ENCODE measurements at places on chromosomes 16 and 17.
A peak's percentile ranks its signal among the peaks of the same experiment; 100 is the strongest.

DNA sequence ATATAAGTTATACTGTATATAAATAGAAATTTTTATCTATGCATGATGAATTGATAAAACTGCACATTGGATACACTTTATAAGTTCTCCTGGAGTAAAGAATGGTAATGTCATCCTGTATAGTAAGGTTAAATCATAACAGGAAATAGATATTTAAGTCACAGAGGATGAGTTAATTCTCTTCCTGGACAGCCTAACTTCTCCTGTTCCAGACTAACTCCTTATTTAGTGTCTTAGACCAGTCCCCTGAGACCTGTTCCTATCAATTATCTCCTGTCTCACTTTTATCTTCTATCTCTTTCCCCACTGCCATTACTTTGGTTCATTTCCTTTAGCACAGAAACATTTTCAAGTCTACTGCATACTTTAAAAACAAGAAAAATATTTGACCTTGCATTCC, 46.5 kb downstream of the SSH2 start:
- DNase-seq: no peak

DNA sequence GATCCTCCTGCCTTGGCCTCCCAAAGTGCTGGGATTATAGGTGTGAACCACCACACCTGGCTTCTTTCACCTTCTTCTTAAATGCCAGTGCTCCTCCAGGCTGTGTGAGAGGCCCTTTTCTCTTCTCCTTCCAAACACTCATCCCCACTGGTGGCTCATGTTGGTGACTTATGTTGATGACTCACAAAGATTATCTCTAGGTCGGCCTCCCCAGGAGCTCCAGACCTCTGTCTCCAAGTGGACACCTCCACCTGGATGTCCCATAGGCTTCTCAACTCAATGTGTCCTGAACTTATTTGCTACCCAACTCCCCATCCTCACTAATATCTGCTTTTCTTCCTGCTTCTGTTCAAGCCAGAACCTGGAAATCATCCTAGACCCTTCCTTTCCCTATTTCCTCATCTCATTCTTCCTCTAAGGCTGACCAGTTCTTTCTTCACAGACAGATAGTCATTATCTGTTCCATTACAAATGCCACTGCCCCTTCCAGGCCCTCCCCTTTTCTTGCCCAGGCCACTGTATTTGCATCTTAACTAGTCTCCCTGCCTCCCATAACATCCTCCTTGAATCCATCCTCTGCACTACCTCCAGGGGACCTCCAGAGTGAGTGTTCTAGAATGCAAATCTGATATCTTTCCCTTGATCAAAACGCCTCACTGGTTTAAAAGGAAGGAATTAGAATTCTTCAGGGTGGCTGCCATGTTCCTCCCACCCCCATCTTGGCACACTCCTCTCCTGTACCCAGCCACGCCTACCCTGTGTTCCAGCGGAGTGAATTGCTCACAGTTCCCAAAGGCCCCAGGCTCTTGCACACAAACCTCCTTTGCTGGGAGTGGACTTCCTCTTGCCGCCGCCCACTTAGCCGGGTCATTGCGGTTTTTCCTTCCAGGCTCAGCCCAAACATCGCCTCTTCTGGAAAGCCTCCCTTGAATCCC, 34.8 kb upstream of the FBXO47 start:
- peak; percentile 24 for DNase-seq

- no peak for DNase-seq
Measured at GRCh38 chr16:89742948-89743347, 21.6 kb downstream of the ZNF276 start.

DNA sequence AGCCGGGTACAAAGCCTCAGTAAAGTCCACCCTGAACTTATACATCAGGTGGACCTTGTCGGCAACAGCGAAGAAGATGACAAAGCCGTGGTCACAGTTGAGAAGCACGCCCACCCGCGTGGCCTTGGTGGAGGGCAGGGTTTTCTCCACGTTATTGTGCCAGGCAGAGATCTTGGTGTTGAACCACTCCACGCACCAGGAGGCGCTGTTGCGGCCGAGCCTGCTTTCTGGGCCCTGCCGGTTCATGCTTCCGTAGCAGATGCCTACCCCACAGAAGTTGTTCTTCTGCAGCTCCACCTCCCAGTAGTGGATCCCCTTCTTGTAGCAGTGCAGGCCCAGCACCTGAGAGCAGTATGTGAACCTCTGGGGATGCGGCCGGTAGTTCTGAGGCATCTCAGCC, 22.1 kb downstream of the TRIM25 start:
- peak; percentile 62 for DNase-seq

DNA sequence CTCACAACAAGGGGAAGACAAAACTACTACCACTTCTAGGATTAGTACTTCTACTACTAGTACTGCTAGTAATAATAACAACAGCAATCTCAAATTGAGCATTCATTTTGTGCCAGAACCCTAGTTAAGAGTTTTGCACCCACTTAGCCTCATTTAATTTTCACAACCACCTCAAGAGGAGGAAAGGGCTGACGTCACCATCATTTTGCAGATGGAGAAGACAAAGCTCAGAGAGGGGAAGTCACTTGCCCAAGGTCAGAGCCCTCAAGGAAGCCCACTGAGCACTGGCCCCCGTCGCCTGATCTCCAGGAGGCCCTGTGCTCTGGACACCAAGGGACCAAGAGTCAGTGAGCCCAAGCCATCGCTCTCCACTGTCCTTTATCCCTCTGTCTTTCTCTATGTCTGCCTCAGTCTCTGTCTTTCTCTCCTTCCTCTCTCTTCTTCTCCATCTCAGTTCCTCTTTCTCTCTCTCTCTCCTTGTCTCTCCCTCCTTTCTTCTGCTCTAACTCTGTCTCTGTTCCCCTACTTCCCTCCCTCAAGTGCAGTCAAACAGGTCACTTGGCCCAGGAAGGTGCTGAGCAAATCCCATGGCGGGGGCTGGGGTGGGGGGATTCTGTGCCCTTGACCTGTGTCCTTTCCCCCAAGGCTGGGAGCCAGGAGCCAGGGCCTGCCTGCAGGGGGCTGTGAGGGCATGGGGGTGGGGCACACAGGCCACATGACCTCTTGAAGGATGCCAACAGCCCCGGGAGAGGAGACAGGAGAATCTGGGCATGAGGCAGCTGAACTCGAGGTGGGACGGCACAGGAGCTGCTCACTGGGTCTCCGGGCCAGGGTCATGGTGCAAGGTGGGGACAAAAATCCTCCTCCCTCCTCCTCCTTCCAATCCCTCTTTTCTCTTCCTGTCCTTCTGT, 11.2 kb upstream of the NGFR start:
- no peak for DNase-seq

- no peak for DNase-seq
Measured at GRCh38 chr16:10172848-10173655, 9.2 kb downstream of the GRIN2A start.

GRCh38 chr17:72430611-72431432, 310.0 kb downstream of the SOX9 start:
- DNase-seq: no peak

DNA sequence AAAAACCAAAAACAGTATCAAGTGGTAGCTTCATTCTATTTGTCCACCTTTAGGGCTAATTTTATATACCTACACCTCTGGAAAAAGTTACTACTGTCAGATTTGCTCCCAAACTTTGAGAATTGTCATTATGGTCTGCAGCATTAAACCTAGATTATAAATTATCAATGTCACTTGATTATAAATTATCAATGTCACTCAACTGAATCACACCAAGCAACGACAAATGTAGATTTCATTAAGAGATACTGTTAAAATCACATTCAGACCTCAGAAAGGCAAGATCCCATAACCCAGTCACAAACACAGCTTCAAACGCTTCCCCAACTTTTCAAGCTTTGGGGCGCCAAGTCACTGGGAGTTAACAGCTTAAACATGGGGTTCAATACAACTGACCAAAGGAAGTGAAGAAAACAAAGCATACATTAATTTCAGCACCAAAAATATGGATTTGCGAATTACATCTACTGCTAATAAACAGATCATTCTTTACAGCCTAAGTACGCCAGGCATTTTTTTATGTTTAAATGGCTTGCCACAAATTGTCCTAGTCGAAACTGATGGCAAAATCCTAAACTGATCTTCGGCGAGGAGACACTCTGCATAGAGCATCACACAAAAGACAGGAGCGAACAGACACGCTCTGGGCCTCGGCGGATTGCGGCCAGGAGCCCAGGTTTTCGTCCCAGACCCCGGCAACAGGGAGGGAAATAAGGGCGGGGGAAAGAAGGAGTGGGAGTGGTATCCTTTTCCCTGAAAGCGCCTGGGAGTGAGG, 981 bp downstream of the GLG1 start:
- DNase-seq: no peak

- no peak for DNase-seq
Measured at GRCh38 chr16:19098173-19098572, 15.6 kb upstream of the ITPRIPL2 start.

GRCh38 chr17:21390294-21390693, 14.1 kb downstream of the KCNJ12 start:
- no peak for DNase-seq

DNA sequence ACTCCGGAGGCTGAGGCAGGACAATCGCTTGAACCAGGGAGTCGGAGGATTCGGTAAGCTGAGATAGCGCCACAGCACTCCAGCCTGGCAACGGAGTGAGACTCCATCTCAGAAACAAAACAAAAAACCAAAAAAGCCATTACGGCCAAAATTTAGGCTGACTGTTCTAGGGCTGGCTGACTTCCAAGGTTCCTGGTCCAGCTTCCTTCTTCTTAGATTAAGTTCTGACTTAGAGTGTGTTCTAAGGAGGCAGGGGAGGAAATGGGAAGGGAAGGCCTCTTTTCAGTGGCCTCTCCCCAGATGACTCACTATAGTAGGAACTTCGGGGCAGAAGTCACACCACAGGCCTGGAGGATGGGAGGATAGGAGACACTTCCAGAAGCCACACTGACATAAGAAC, 27.7 kb upstream of the CLEC18B start:
- no peak for DNase-seq

- no peak for DNase-seq
Measured at GRCh38 chr16:28087675-28088300, 24.3 kb upstream of the GSG1L start.

DNA sequence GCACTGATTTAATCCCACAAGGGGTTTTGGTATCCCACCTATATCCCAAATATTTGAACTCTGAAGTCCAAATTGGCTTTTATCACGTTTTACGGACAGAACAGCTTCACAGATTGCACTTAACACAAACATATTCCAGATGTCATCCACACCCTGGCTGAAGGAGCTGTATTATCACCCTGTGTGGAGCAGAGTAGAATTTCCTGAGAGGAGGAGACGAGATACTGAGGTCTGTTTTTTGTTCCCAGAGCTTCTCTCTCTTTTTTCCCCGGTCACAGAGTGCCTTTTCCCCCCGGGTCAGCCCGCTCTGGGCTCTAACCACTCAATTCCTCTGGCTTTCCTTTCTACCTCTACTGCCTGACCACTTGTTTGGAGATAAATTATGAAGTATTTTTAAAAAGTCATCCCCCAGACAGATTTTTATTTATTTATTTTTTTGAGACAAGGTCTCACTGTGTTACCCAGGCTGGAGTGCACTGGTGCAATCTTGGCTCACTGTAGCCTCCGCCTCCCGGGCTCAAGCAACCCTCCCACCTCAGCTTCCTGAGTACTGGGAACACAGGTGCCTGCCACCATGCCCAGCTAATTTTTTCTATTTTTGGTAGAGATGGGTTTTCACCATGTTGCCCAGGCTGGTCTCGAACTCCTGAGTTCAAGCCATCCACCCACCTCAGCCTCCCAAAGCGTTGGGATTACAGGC, 30.7 kb downstream of the DNAH2 start:
- no peak for DNase-seq

DNA sequence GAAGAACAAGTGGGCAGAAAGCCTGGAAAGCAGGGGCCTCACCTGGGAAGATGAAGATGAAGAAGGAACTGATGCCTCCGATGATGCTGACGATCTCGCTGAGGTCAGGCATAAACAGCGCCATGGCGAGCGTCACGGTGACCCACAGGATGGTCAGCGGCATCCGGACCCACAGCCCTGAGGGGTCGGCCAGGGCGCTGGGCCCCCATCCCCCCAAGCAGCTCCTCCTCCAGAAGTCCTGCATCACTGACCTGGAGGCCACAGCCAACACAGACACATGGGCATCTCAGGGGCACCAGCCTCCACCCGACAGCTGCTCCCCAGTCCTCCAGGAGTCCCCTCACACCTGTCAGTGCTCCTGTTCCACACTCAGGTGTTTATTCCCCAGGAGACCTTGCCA, 26.1 kb downstream of the SLC38A8 start:
- DNase-seq: no peak

GRCh38 chr17:4250887-4251286, 12.9 kb downstream of the ANKFY1 start:
- DNase-seq: no peak

DNA sequence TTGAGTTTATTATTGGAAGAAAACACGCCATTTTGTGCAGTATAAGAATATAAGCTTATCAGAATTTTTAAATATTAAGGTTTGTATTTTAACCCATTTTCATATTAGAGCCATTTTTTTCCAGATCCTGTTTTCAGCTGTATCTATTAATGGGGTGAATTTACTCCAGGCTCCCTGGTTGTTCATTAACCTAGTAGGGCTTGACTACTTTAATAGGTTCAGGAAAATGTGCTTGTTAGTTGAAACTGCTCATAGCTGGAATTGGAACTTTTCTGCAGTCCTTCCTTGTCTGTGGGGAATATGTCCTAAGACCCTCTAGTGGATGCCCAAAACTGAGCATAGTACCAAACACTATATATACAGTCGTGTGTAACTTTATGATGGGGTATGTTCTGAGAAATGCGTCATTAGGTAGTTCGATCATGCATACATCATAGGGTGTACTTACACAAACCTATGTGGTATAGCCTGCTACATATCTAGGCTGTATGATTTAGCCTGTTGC, 28.0 kb downstream of the NFAT5 start:
- DNase-seq: no peak

DNA sequence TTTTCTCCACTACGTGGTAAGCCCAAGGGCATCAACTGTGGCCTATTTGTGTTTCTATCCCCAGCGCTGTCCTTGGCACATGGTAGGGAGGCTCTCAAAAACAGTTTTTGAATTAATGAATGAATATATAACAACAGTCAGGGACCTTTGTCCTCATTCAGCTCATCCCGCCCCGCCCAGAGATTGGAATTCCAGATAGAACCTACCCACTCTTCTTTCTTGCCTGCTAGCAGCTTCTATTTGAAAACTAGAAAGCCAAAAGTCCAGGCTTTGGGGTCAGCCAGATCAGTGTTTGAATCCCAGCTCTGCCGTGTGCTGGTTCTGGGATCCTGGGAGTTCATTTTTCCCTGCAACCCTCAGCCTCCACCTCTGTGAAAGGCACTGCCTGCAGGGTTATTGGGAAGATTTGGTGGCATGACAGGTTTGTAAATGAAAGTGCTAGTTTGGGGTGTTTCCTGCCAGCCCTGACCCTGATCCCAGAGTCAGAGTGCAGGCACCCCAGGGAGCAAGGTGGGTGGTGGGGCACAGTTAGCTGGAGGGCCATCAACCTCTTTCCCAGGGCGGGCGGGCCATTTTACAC, 4.5 kb downstream of the NHERF1 start:
- no peak for DNase-seq

GRCh38 chr16:15808071-15808470, 48.8 kb downstream of the MYH11 start:
- no peak for DNase-seq

GRCh38 chr16:85479972-85480726, 133.0 kb upstream of the GSE1 start:
- peak; percentile 19 for DNase-seq

GRCh38 chr16:73040136-73040535, 7.8 kb downstream of the ZFHX3 start:
- DNase-seq: no peak

- no peak for DNase-seq
Measured at GRCh38 chr16:76176616-76177015, 100.6 kb upstream of the CNTNAP4 start.

GRCh38 chr16:12601290-12601900, 202.3 kb downstream of the CPPED1 start:
- no peak for DNase-seq
